ENCODE measurements at places on chromosomes 3 and 15.

DNA sequence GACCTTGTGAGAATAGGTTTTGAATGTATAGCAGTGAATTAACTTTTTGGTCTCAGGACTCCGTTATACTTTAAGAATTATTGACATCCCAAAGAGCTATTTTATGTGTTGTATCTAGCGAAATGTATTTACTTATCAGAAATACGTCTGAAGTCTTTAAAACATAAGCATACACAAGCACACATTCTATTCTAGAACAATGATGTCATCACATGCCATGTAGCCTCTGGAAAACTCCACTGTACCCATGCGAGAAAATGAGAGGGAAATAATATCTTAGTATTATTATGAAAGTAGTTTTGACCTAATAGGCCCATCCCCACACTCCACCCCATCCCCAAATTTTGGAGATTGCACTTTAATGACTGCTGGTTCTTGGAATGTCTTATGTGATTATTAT, 1.5 kb downstream of the POLR2M start:
- no peak for DNase-seq

DNA sequence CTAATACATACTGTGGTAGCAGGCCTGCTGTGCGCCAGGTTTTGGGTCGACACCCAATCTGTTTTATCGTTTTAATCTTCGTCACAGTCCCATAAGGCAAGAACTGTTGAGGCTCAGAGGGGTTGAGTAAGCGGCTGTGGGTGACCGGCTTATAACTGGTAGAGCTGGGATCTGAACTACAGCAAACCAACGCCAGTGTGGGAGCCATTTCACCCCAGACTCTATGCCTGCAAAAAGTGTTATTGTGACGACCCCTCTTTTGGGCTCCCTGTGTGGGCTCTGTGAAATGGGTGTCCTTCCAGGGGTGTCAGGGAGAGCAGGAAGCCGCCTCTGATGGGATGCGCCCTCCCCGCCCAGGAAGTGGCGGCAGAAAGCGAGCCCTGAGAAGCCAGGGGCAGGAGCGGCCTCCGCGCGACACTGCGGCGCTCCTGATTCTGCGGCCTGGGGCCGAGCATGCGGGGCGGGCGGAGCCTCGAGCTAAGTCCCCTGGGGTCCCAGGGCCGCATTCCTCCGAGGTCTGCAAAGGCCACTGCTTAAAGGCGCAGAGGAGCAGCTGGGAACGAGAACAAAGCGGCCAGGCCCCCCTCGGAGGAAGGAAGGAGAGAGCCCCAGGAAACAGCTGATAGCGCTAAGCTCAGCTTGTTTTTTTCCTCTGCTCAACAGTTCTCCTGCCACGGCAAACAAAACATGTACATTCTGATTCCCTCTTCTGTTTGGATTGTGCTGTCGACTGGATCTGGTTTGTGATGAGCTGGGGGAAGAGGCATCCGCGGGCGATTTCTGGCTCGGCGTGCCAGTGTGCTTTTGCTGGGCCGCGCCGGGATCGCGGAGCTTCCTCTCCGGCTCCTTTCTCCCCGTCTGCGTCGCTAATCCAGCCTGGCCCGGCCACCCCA, 33.9 kb downstream of the GRK7 start:
- DNase-seq, result peak; percentile 39

- no peak for DNase-seq
Observed at GRCh38 chr3:140509534-140509933, 168.3 kb upstream of the TRIM42 start.

DNA sequence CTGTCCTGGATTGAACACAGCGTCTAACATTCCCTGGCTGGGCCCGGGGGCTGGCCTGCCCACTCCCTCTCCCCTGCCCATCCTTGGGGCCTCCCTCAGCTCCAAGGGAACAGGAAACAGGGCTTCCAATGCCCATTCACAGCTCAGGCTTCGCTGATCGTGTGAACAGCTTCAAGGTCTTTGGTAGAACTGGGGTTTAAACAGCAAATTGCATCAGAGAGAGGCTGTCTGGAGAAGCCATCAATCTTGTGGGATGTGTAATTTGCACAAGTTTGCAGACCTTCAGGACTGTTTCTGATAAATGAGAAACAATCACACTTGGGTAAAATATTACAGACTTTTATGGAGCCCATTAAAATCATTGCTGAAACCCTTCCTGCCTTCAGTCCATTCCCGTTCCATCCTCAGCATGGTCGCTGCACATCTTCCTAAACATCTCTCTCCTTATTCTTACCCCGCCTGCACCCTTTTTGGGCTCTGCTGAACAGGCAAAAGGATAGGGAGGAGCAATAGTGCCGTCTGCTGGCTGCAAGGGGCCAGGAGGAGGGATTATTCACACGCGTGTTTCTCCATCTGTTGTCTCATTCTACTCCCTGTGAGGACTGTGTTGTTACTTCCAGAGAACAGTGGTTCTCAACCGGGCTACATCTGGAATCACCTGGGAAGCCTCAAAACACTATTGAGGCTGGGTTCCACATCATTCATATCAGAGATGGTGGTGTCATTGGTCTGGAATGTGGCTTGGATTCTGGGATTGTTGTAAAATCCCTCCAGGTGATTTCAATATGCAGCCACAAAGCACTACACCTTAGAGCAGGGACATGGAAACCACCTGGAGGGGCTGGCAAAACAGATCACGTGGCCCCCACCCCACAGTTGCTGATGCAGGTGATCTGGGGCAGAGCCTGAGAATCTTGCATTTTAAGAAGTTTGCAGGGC, 116.3 kb downstream of the CLSTN2 start:
- no peak for DNase-seq

DNA sequence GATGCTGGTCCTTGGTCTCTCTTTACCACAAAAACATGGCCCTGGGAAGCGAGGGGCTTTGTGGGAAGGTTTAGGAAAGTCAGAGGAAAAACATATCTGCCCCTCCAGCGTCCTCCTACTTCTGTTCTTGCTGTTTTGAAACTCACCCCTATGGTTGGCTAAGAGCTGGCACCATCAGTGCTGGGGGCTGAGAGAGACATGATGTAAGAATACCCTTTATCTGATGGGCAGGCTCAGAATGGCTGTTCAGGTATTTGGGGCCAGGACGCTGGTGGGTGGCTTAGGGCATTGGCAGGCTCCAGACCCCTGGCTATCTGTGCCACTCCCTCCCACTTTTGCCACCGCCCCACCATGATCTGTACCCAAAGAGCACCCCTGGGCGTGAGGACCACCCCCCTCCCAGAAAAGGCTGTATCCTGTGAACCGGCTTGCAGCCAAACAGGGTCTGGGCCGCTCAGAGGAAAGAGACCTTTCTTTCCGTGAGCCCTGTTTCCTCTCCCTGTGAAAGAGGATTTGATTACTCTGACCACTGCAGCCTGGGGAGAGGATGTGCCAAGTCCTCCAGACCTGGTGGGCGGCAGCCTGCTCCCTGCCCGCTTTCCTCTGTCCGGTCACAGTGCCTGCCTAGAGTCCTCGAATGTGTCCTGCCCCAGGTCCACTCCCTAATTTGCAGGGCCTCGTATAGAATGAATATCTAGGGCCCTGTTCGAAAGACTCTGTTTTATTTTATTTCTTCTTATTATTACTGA, 61.3 kb upstream of the SLC6A6 start:
- no peak for DNase-seq

DNA sequence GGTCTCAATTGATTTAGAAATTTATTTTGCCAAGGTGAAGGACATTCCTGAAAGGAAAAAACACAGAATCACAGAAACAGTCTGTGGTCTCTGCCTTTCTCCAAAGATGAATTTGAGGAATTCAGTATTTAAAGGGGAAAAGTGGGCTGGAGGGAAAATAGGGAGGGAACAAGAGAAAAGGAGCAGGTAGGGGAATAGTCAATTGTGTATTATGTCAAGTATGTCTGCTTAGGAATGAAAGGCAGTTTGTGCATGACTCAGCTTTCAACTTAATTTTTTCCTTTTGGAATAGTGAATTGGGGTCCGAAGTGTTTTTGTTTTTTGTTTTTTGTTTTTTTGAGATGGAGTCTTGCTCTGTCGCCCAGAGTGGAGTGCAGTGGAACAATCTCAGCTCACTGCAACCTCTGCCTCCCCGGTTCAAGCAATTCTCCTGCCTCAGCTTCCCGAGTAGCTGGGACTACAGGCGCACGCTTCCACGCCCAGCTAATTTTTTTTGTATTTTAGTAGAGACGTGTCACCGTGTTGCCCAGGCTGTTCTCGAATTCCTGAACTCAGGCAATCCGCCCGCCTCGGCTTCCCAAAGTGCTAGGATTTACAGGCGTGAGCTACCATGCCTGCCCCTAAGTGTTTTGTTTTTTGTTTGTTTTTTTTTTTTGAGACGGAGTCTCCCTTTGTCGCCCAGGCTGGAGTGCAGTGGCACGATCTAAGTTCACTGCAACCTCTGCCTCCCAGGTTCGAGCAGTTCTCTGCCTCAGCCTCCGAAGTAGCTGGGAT, 74.1 kb upstream of the MAP4 start:
- DNase-seq, result no peak

- DNase-seq, result no peak
Observed at GRCh38 chr3:29503958-29504357, 223.1 kb downstream of the RBMS3 start.

DNA sequence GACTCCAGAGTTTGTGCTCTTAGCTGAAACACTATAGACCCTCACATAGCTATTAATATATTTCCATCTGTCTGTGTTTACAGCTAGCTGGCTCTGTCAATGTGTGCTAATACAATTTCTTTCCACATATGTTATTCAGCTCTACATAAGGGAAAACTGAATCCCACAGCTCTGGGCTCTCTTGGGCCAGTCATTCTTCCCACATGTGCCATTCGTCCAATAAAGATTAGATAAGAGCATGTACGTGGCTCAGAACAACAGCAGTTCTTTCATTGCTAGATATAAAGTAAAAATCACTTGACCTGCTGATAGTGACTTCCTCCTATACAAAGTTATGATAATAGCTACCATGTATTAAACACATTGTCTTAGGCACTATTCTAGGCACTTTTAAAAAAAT, 2.8 kb upstream of the ILDR1 start:
- DNase-seq, result no peak

- DNase-seq, result no peak
Observed at GRCh38 chr15:31278544-31279220, 48.0 kb upstream of the KLF13 start.

GRCh38 chr3:170499562-170500156, 81.0 kb downstream of the CLDN11 start:
- DNase-seq, result no peak

- no peak for DNase-seq
Observed at GRCh38 chr15:63968122-63968524, 78.2 kb downstream of the DAPK2 start.

DNA sequence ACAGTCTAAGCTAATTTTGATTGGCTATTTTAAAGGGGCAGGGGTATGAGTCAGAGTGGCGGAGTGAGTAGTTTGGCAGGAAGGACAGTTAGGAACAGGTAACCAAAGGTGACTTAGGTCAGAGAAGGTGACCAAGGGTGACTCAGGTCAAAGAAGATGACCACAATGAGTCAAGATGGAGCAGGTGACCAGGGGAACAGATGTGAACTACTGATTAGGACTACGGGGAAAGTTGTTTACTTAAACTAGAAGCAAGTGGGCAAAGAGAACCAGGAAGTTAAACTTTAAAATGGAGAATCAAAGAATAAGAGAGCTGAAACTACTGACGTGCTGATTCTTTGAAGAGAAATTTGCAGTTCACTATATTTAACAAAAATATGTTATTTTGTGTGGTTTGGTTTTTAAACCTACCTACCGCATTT, 14.1 kb upstream of the CA12 start:
- DNase-seq, result no peak

GRCh38 chr3:119631516-119631915, 28.9 kb downstream of the POPDC2 start:
- DNase-seq, result no peak

- no peak for DNase-seq
Observed at GRCh38 chr3:44020143-44020542, 221.5 kb upstream of the TOPAZ1 start.

- no peak for DNase-seq
Observed at GRCh38 chr3:161020256-161020655, 84.9 kb downstream of the B3GALNT1 start.

DNA sequence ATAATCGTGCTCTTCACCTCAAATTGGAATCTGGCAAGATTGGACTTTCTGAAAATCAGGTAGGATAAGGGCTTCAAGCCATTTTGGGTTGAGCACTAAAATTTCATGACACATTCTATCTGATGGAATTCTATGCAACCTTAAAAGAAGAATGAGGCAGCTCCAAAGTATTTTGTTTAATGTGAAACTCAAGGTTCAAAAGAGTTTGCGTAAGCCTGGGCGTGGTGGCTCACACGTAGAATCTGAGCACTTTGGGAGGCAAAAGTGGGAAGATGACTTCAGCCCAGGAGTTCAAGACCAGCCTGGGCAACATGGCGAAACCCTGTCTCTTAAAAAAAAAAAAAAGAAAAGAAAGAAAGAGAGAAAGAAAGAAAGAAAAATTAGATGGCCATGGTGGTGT, 3.6 kb upstream of the PLA1A start:
- no peak for DNase-seq

- DNase-seq, result no peak
Observed at GRCh38 chr15:40929660-40930429, 705 bp downstream of the DLL4 start.

DNA sequence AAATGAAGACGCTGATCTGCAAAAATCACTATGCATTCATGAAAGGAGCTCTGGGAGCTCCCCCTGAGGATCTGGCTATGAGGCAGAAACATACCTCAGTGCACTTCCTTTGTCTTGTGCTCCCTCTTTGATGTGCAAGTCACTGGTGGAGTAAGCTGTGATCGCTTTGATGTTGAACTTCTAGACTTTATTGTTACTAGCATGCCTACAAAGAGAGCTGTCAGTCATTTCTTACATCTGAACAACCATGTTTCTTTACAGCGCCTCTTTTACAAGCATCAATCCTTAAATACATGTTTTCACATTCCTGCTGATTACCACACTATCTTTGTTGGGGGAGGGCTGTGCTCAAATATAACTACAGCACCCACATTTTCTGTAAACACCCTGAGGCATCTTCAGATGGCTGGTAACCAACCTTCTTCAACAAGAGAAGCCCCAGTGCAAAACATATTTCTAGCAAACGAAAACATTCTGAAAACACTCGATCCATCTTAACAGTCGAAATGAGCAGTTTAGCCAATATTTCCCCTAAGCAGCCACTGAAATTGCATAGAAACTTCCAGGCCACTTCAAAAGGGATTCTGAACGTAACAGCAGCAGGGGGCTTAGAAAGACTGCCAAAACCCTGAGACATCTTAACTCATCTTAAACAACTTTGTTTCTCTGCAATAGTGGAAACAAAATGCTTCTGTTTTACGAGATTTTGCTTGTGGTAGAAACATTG, 101.9 kb upstream of the ICE2 start:
- peak; percentile 60 for DNase-seq

- DNase-seq, result no peak
Observed at GRCh38 chr3:11757441-11757875, 89.2 kb downstream of the TAMM41 start.

DNA sequence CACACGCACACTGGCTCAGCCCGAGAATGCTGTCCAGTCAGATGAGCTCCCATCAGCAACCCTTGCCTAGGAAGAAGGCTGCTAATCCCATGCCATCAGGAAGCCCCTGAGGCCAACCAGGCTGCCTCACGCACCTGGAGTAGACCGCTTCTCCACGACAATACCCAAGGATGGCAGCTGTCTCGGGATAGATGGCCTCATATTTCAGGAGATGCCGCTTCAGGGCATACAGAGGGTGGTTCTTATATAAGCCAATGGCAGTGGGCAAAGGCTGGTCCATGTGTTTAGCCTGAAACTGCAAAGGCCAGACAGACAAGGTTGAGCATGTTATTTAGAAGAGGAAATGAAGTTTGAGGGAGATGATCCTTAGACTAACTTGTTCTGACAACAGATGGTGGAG, 22.2 kb downstream of the XPC start:
- DNase-seq, result no peak

GRCh38 chr3:126883241-126883640, 99.7 kb upstream of the PLXNA1 start:
- DNase-seq, result no peak
